ENCODE measurements at places on chromosomes 2 and 18.

GRCh38 chr2:189086710-189087109 is 92.9 kb downstream of the COL5A2 start:
- no peak for DNase-seq

DNA sequence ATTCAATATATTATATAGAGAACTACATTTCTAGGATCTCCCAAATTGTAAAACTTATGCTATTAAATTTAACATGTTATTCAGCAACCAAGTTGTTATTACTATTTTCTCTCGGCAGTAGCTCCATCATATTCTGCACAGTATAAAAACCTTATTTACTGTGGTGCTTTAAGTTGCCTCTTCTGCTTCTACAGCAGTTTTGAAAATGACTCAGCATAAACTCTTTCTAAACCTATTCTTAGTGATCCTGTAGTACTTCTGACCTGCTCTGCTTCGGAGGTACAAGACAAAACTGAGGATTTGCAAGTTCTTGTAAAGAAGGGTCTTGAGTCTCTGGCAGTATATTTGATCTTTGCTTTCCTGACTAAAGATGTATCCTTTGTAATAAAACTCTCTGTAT is 567.2 kb downstream of the TMX3 start:
- no peak for DNase-seq

DNA sequence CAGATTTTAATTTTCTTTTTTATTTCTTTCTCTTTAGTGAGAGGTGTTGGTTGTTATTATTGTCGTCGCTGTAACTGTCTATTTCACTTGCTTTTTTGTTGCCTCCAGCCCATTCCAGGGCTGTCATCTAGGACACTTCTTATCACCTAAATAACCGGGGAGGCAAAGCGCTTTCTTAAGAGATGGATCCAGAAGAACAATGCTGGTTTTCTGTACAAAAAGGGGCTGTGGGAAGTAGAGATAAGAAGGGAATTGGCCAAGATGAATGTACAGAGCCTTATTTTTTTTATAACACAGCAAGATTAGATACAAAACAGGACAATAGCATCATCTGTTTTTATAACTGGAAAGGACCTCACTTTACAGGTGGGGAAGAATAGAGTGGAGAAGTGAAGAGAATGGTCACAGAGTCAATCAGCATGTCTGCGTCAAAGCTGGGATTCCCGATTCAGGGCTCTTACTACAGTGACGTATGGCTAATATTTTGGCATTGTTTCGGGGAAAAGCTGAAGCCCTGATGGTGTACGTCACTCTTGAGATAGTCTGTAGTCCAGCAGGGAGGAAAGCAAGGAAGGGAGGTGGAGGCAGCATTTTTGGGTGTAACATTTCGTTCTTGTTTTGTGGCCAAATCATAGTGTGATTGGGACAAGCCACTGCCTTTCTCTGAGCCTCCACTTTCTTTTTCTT is 23.2 kb downstream of the IL1B start:
- DNase-seq = no peak

- no peak for DNase-seq
Observed at GRCh38 chr18:61348230-61348629, 15.0 kb downstream of the CDH20 start.

DNA sequence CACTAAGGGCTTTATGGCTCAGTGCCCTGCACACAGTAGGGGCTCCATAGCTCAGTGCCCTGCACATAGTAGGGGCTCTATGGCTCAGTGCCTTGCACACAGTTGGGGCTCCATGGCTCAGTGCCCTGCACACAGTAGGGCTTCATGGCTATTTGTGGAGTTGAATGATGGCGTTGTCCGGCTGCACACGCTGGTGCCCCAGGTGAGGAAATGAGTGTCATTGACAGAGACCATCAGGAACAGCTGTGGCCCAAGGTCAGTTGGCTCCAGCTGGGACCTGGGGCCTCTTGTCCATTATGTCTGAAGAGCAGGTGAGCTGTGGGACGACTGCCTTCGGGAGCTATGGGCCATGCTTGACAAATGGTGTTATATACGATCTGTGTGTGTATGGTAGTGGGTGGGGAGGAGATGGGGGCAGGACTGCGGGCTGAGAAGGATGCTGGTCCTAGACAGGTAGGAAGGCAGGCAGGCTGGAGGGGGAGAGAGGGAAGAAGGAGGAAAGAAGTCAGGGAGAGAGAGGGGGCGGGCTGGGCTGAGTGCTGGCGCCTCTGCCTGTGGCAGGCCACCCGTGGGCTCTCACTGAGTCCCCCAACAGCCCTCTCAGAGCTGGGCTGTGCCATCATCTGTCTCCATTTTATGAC is 130.6 kb downstream of the CLIP4 start:
- DNase-seq = no peak

GRCh38 chr18:28890791-28891190 is 713.9 kb upstream of the CDH2 start:
- DNase-seq = no peak

DNA sequence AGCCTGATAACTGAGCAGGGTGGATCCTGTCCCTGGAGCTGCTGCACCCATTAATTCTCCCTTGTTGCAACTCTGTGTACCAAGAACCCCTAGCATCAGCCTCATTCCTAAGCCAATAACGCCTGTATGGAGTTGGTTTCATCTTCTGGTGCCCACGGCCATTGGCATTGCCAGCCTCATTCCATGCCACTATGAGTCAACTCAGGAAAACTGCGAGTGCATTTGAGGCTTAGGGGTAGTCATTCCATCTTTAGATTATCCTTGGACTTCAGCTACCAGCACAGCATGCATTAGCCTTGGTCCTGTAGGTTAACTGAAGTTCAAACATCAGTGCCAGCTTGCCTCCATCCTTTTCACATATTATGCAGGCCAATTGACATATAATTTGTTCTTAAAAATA is 1.4 kb upstream of the TRIM54 start:
- DNase-seq = no peak

DNA sequence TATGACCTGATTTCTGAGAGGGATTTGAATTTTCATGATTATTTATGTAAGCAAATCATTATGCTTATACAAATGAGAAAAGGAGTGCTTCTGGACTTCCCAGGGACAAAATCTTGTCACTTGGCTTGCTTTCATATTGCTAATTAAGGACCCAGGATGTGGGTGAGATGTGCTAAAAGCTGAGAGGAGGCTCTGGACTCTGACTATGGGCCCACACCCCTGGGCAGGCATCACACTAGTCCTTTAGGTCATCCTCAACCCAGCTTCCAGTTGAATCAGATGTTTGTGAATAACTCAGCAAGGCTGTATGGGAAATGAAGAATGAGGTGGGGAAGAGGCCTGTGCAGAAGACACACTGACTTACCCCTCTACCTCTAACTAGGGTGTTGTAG is 11.9 kb downstream of the IL1B start:
- no peak for DNase-seq

- no peak for DNase-seq
Observed at GRCh38 chr2:30511122-30512083, 64.4 kb downstream of the LCLAT1 start.

GRCh38 chr2:60318544-60318943 is 234.9 kb downstream of the BCL11A start:
- no peak for DNase-seq

DNA sequence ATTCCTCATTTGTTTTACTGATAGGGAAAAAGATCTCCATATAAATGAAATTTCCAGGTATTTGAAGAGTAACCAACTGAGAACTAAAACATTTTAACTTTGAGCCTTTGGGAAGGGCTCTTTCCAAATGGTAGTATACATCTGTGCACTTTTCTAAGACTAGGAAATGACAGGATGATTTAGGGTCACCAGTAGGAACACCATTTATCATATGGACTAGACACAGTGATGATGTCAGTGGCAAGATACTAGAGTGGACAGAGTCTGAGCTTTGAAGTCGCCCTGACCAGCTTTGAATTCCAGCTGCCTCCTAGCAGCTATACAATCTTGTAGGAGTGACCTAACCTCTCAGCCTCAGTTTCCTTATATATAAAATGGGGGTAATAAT is 56.4 kb downstream of the E2F6 start:
- no peak for DNase-seq

GRCh38 chr18:75209129-75209950 is at the start of gene PTGR3:
Gene PTGR3, minus strand, starts transcription at chr18:75209139. Its CDS starts 81 bp downstream, at chr18:75209058.
- no peak for DNase-seq

- DNase-seq = no peak
Observed at GRCh38 chr18:49693717-49694005, 119.7 kb downstream of the ACAA2 start.

DNA sequence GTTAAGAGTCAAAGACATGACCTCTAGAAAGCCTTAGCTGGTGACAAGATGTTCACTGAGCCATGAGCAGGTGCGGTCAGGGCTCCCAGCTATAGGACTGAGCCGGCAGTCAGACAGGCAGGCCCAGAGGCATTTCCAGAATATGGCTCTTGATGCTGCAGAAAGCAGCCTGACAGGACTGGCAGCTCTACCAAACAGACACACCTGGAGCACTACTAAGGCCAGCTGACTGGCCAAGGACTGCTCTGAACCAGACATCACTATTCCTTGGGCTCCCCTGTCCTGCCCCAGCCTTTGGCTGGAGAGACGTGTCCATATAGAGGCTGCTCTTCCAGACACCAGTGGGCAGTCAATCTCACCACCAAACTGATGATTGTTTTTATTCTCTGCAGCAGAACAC is 98.8 kb downstream of the RIF1 start:
- no peak for DNase-seq

- no peak for DNase-seq
Observed at GRCh38 chr2:208361077-208361441, 45.5 kb upstream of the PTH2R start.

- DNase-seq = no peak
Observed at GRCh38 chr2:59711121-59711520, 842.3 kb downstream of the BCL11A start.

DNA sequence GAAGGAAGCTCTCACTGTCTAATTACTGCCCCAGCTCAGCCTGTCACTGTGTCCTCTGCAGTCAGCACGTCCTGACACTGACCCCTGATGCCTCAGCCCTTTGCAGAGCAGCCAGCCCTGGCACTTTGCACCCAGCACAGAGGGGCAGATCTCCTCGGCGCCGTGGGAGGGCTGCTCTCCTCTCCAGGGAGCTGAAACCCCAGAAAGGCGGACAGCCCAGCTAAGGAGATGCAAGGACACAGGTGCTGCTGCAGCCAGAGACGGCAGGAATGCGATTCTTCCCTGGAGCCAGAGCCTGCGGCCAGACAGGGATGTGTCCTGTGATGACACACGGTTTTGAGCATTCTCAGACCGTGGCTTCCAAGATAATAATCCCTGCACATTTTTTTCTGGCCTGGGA is 34.5 kb upstream of the SIX3 start:
- no peak for DNase-seq

DNA sequence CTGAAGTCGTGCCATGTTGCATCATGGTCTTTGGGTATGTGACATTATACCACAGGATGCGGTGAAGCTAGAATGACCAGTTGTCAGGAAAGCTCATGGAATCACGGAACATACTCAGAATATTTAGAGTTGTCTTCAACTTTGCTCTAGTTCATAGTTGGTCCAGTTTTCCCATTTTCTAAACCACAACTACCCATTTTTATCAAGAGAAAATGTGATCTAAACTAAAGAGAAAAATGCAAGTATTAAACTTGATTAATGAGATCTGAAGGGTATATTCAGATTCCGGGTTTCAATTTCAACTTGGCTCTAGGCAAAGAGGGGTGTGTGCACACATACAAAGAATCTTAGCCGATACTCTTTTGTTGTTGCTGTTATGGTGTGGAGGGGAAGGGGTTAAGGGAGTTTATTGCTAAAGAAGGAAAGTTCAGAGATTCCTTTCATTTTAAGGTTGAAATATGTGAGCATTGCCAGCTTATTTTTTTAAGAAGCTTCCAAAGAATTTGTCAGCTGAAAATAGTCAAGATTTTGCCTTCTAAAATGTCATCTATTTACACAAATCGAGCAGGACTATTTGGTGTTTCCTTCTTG is 516.6 kb upstream of the ZEB2 start:
- no peak for DNase-seq

GRCh38 chr2:19251554-19251953 is 106.9 kb downstream of the OSR1 start:
- DNase-seq = no peak

GRCh38 chr2:188024811-188025210 is 266.9 kb upstream of the GULP1 start:
- no peak for DNase-seq

- no peak for DNase-seq
Observed at GRCh38 chr2:18630941-18631340, 41.6 kb upstream of the NT5C1B start.

- DNase-seq = no peak
Observed at GRCh38 chr2:234981197-234982095, 29.6 kb downstream of the SH3BP4 start.

All from stimulated activated CD8-positive, alpha-beta memory T cell treated with anti-CD3 and anti-CD28 coated beads, Interleukin-7, amount 100 ng/mL, for 1 hour (primary cell).